ENCODE measurements at places on chromosomes 3 and 15.

GRCh38 chr3:143035466-143036211 is 34.3 kb downstream of the U2SURP start:
- no peak for DNase-seq

DNA sequence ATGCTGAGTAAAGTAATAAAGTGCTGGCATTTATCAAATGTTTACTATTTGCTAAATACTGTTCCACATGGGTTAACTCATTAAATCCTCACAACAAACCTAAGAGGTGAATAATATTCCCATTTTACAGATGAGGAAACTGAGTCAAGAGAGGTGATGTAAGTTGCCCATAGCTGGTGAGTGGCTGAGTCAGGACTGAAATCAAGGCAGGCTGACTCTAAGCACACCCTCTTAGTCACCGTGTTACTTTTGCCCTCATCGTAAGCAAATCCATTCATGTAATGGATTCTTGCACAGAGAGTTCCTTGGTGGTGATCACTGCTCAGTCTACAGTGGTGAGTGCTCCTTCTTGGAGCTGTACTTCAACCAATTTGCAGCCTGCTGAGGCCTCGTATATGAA is 28.9 kb upstream of the PTX3 start:
- DNase-seq: no peak

DNA sequence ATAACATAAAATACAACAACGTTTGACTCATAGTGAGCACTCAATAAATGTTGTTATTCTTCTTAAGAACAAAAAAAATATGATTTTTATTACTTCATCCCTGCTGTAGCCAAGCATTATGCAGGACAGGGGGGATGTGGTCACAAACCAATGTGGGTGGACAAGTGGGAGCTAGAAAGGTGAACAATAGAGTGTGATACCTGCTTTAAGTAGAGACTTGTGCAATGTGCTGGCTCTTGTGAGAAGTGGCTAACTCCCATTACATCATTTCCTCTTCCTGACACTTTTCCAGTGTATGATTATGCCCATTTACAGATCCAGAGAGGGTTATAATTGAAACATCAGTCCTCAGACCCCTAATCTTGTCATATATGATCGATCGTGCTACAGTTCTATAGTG is 193.6 kb downstream of the UBE2E2 start:
- peak; percentile 38 for DNase-seq

DNA sequence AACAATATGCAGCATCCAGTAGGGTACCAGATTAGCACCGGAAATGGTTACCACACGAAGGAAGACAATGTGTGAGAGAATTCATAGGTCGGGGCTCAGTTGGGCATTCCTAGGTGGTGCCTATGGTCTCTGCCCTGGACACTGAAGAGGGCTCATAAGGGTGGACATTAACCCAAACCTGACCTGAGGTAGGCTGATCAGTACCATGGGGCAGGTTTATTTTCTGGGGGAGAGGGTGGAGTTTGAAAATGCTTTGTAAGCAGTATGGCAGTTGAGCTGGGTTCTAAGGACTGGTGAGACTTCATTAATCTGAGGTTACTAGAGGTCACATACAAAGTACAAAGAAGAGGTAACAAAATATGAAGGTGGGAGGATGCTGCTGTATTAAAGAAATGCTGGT is 68.4 kb downstream of the RPL22L1 start:
- no peak for DNase-seq

GRCh38 chr3:161117646-161118045 is 12.5 kb upstream of the B3GALNT1 start:
- DNase-seq: no peak

- no peak for DNase-seq
Observed at GRCh38 chr3:31114929-31115283, 220.4 kb upstream of the GADL1 start.

GRCh38 chr3:42192334-42193200 is 73.4 kb downstream of the CCK start:
- no peak for DNase-seq

- DNase-seq: no peak
Observed at GRCh38 chr3:167851171-167851570, 115.7 kb downstream of the SERPINI1 start.

GRCh38 chr3:88005066-88005465 is 53.7 kb downstream of the CGGBP1 start:
- DNase-seq: no peak

DNA sequence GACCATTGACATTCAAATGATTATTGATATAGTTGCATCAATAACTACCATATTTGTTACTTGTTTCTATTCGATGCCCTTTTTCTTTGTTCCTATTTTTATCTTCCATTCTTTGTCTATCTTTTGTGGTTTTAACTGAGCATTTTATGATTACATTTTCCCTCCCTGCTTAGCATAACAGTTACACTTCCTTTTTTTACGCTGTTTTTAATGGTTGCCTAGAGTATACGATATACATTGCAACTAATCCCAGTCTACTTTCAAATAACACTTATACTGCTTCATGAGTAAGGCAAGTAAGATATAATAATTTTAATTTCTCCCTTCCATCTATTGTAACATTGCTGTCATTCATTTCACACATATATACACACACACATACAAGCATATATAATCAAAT is 26.3 kb downstream of the COL6A6 start:
- DNase-seq: no peak

- peak; percentile 48 for DNase-seq
Observed at GRCh38 chr3:58217209-58217811, 6.5 kb upstream of the DNASE1L3 start.

GRCh38 chr3:158260392-158260791 is 150.5 kb downstream of the RSRC1 start:
- no peak for DNase-seq

DNA sequence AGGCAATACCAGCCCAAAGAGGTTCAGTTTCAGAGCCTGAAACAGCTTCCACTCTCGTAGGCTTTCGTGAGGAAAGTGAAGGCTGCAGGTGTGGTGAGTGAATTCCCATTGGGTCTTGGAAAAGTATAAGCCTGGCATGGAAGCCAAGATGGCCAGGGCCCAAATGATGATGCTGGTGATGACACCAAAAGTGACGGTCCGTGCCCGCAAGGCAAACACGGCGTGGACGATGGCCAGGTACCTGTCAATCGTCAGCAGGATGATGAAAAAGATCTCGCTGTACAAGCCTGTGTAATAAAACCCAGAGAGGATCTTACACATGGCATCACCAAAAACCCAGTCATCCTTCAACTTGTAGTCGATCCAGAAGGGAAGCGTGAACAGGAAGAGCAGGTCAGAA is 4.4 kb downstream of the CCR1 start:
- DNase-seq: no peak

DNA sequence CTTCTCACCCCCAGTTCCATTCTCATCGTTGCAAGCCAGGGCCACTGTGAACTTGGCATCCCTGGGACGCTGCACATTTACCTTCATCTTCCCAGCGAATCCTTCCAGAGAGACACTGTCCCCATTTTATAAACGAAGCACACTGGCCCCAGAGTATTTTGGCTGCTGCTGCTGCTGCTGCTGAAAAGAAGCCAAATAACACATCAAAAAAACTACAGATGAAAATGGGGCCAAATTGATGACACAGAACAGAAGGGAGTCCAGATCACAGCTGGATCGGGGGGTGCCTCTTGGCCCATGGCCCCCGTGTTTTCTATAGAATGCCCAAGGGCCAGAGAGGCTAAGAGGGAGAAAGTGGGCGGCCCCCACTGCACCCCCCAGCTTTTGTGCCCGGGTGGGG is 221.0 kb upstream of the IGF1R start:
- no peak for DNase-seq

DNA sequence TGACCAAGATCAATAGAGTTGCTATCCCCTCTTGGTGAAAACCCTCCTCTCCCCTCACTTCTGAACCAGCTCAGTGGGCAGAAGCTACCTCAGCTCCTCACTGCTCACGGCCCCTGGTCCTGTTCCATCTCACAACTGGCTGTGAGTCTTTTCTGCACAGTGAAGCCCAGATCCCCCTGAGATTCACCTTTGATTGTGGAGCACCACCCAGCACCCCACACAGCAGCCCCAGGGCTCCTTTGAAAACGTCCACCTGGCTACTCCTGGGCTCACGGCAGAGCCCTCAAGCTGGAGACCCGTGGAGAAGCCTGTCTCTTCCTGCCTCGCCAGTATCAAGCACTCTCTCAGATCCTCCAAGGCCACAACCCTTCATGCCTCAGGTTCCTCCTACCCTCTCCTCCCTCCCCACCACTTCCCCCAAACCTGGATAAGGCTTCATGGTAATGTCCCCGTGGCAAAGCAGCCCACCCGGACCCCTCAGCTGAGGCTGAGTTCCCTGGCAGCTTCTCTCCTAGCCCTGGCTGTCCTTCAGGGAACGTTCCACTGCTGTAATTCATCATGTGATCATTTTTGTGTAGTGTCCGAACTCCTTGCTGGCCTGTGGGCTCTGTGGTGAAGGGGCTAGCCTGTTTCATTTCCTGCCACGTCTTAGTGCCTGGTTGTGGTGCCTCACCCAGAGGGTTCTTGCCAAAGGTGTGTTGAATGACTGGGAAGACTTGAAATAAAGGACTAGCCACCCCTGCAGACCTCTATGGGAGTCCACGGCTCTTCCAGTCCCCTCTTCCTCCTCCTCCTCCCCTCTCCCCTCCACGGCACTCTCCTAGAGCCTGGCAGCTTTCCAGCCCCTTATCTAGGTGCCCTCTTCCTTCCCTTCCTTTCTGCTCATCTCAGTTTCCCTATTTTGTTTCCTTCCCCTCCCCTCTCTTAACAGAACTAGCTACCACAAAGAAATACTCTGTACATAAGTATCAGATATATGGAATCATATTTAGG is 44.5 kb downstream of the KY start:
- DNase-seq: no peak

GRCh38 chr15:89114990-89115389 is 26.7 kb downstream of the ABHD2 start:
- no peak for DNase-seq

- DNase-seq: no peak
Observed at GRCh38 chr15:73952913-73953750, 26.9 kb downstream of the LOXL1 start.

DNA sequence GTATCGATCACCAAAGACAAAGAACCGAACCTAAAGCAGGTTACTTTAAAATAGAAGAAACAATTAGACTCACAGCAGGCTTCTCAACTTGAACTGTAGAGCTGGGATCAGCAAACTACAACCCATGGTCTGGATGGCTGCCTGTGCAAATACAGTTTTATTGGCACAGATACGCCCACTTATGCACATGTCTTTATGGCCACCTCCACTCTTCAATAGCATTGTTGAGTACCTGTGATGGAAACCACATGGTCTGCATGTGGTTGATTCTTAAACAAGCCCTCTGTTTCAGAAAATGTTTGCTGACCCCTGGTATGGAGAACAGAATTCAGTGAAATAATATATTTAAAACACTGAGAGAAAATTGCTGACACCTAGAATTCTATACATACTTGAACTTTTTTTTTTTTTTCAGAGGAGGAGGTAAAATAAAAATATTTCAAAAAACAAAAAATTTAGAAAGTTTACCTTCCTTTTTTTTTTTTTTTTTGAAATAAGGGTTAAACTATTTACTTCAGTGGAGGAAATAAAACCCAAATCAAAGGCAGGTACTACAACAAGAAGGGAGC is 263.8 kb upstream of the ATP10A start:
- DNase-seq: no peak

GRCh38 chr3:112644453-112644852 is 3.5 kb upstream of the CCDC80 start:
- no peak for DNase-seq

GRCh38 chr3:157918402-157918801 is 187.8 kb downstream of the SHOX2 start:
- DNase-seq: no peak

DNA sequence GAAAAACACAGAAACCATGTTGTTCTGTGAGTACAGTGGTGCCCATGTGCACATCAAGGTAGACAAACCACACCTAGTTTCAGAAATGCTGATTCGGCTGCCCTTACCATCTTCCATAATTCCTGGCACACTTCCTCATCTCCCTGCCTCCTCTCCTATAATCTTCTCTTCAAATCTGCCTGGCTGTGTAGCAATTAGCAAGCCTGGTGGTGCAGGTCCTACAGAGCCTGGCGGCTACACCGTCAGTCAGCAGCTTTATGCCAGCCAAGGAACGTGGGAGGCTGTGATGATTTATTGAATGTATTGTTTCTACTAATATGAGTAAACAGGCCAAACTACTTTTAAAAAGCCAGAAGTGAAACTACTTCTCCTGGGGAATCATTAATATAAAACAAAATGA is 106.8 kb downstream of the SEMA6D start:
- no peak for DNase-seq

DNA sequence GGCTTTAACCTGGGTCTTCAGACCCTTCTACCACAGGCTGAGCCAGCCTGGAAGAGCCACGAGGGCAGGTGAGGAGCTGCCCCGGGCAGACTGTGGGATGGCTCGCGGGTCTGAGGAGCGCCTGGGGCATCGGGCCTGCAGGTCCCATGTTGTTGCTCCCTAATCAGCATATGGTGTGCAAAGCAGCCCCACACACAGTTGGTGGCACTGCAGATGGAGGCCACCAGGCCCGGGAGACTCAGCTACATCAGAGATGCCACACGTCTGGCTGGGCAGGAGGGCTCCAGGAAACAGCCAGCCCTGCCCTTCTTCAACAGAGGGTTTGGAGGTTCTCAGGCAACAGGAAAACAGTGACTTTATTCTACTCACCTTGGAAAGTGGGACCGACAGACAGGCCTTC is 63.9 kb downstream of the XXYLT1 start:
- DNase-seq: no peak

GRCh38 chr3:194206320-194206719 is 70.4 kb downstream of the HES1 start:
- no peak for DNase-seq

- no peak for DNase-seq
Observed at GRCh38 chr3:155889212-155889611, 18.8 kb downstream of the GMPS start.

- peak; percentile 82 for DNase-seq
Observed at GRCh38 chr3:16103472-16103871, 71.0 kb upstream of the GALNT15 start.

GRCh38 chr15:65937476-65937875 is 68.2 kb downstream of the RAB11A start:
- DNase-seq: no peak

GRCh38 chr3:28066020-28066419 is 175.4 kb upstream of the CMC1 start:
- no peak for DNase-seq

DNA sequence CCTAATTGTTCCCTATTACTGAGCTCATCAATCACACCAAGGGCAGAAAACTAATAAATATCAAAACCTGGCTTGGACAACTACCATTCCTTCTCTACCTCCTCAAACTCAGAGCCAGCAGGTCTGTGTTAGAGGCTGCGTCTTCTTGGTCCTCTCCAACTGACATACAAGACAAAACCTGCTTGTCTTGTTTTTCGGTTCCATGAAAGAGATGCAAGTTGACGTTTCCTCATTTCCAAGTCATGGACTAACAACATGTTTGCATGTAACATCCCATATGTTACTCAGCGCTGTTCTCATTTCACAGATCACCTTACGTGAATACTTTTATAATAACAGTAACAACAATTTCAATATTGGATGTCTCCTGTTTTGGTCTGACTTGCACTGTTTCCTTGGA is 110.9 kb downstream of the LMLN start:
- DNase-seq: no peak

All from NCI-H226 (cell line).